ENCODE measurements at places on chromosomes 2 and 18.
A peak's percentile ranks its signal among the peaks of the same experiment; 100 is the strongest.

DNA sequence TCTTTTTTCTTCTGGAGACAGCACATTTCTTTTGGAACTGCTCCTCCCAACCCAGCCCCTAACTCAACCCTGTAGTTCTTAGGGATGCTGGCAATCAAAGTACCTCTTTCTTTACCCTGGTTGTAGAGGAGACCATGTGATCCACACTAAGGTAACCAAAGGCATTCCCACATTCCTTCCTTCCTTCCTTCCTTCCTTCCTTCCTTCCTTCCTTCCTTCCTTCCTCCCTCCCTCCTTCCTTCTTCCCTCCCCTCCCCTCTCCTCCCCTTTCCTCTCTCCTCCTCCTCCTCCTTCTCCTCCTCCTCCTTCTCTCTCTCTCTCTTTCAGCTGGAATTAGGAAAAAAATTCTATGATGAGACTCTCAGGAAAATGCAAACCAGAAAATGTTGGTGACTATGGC lies 13.8 kb upstream of the RAPH1 start:
- no peak for ATAC-seq

DNA sequence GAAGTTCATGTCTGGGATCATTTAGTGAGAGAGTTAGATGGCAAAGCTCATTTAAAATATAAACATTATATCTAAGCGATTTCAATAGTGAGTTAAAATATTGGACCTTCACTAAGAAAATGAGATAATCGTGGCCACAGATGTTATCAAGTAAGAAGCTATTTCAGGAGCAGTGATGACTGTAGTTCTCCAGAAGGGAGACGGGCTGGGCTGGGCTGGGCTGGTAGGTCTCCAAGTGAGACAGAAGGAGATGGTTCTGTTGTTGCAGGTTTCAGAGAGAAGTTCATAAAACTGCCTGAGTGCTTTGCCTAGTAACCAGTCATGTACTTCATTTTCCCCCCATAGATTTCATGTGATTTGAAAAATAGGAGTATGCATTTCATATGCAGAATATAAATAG lies 130.1 kb upstream of the DAPL1 start:
- no peak for ATAC-seq

DNA sequence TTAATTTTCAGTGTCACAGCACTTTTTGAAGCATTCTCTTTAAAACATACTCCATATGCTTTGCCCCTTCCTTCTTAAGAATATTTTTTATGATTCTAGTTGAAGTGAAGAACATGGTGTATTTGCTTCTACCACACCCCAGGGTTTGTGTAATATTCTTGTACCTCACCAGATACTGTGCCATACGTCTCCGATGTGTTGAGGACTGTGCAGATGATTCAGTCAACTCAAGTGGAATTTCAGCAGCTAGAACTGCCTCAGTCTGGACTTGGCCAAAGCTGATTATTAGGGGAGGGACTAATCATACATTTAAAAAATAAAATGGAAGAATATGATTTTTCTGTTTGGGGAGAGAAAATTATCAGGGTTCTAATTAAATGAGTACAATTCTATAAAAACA lies 115.7 kb downstream of the MYO1B start:
- ATAC-seq, result no peak

DNA sequence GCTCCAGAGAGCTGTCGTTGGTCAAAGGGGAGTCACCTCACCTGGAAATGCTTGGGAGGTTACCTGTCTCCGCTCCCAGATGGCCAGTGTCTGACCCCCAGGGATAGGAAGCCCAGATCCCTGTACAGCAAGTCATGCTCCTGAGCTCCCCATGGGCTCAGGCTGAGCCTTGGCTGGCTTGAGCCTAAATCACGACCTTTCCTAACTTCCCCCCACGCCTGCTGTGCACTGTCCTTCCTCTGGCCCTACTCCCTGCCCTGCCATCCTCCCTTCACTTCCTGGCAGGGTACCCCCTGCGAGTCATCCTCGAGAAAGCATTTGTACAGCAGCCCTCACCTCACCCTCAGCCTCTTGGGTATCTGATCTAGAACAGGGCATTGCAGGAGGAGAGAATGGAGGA lies 9.2 kb upstream of the HDAC4 start:
- no peak for ATAC-seq

- no peak for ATAC-seq
Observed at GRCh38 chr18:45328811-45329210, 286.5 kb upstream of the SLC14A2 start.

DNA sequence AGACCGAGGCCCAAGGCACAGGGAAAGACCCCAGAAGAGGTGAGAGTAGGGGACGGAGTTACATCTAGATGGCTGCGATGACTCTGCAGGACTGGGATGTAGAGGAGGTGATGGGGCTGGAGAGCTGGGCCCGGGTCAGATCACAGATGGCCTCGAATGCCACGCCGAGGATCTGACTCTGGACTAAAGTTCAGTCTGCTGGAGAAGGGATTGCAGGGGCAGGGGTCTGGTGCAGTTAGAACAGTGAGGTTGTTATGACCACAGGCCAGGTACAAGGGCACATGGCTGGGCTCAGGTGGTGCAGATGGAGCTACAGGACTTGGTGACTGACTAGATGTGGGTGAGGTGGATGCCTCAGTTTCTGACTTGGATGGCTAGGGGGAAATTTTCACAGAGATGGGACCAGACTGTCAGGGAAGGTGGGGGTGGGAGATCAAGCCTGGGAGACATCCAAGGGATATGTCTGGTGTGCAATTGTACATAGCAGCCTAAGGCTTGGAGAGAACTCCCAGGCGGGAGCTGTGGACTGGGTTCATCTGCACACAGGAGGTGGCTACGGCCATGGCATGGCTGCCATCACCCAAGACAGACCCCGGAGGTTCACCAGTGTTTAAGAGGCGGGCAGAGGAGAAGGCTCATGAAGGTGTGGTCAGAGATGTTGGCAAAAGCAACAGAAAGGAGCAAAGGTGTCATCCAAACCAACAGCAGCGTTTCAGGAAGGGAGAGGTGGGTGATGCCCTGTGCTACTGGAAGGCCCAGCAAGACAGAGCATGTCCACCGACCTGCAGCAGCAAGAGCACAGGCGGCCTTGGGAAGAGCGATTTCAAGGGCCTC lies 66.9 kb downstream of the CIB4 start:
- no peak for ATAC-seq

GRCh38 chr2:48733067-48733503 lies 22.4 kb downstream of the LHCGR start:
- ATAC-seq, result peak; percentile 89

- no peak for ATAC-seq
Observed at GRCh38 chr18:46461993-46462392, 195.0 kb downstream of the LOXHD1 start.

GRCh38 chr2:17475286-17475685 lies 43.0 kb downstream of the RAD51AP2 start:
- no peak for ATAC-seq

- ATAC-seq, result no peak
Observed at GRCh38 chr2:233412405-233412804, 58.1 kb downstream of the DGKD start.

Data from motor neuron (in vitro differentiated cells).